G401 (cell line): ENCODE measurements at places on chromosomes 12 and 14.

DNA sequence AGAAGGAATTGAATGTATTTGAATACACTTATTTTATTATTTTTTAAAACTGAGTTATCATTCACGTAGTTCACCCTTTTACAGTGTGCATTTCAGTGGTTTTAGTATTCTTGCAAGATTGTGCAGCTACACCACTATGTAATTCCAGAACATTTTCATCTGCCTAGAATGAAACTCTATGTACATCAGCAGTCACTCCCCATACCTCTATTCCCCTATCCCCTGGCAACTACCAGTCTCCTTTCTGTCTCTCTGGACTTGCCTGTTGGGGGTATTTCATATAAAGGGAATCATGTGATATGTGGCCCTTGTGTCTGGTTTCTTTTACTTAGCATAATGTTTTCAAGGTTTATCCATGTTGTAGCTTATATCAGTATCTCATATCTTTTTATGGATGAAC is 96.8 kb downstream of the BORCS5 start:
- no peak for DNase-seq

DNA sequence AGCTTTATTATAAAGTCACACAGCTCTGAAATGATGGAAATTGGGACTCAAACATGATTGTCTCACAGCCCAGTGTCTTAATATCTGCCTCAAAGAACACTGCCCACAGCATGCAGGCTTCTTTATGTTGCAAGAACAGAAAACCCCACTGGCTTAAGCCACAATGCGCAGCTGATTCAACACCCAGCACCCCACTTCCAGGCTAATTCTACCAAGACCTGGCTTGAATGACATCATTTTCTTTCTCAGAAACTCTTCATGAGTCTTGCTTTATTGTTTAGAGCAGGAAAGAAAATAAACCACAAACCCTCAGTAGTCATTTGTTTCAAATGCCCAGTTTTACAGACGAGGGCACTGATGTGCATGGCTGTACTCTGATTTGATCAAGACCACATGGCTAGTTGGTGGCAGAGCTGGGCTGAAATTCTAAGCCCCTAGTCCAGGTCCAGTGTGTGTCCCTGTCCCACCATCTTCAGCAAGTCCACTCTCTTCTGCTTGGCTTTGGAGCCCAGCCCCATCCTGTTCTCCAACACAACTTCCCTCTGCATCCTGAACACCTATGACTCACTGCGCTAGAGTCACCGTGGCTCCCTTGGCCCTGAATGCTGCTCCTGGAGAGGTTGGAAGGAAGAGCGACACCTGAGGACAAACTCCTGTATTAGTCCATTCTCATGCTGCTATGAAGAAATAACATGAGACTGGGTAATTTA is 50.3 kb upstream of the SRSF5 start:
- DNase-seq = peak; percentile 63

DNA sequence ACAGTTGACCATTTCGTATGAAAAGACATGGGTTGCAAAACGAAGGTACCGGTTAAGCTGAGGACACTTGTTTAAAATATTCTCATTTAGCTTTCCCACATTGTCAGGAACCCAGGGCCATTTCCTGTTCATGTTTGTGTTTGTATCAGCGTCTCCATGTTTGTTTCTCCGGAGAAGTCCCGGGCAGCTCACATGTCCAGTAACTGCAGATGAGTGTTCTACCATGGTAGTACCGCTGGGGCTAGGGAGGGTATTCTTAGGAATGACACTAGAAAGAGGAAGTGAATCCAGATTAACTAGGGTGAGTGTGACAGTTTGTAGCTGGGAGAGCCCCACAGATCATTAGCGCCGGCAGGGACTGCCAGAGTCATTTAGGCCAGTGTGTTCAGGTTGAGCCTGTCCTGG is 50.0 kb upstream of the EVL start:
- DNase-seq = no peak

- no peak for DNase-seq
Observed at GRCh38 chr12:46808955-46809697, 16.7 kb downstream of the SLC38A4 start.

GRCh38 chr12:26226629-26227360 is 31.4 kb downstream of the SSPN start:
- DNase-seq = peak; percentile 86

DNA sequence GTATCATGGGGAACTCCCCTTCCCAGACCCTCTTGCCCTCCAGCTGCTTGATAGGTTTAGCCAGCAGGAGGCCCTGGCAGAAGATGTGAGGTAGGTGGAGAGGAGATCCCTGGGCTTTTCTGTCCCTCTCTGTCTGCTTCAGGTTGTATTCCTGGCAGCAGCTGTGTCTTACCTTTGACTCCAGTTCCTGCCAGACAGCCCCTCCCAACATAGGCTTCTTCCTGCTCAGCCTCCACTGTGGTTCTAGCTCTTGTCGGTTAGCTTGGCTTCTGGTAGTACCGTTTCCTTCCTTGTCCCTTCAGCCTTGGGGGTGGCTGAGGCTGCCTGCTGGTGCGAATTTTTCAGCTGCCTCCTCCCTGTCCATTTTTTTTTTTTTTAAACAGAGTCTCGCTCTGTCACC is 215.7 kb upstream of the CRY1 start:
- DNase-seq = no peak

- DNase-seq = no peak
Observed at GRCh38 chr14:20564501-20564997, 3.7 kb upstream of the RNASE9 start.

DNA sequence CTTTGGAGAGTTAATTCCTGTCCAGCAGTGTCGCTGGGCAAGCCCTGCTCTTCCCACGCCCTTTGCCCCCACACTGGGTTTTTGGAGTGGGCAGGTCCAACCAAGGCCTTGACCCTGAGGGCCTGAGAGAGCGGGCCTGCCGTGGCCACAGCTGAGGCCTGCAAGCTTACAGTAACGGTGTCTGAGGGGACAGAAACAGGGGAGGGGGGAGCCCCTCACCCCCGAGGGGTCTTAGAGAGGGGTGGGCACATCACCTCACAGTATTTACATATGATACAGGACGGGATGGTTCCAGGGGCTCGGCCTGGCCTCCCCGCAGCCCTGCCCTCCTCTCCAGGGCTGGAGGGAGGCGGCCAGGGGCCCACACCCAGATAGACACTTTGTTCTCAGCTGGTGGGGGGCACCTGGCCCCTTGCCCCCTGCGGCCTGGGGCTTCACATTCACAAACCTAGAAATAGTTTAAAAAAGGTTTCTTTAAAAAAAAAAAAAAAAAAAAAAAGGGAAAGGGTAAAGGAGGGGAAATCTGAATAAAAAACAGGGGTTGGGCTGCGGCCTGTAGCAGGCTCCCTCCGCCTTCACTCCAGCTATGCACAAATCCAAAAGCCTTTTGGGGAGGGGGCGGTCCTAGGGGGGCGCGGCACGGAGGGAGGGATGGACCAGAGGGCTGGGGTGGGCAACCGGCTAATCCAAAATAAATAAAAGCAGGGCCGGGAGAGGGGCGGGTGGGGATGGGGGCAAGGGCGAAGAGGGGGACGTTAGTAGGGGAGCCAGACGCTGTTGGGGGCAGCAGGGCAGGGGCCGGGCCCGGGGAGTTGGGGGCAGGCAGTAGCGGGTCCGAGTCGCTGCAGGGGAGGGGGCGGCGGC is 14.8 kb upstream of the PLA2G1B start:
- no peak for DNase-seq

- no peak for DNase-seq
Observed at GRCh38 chr12:76399040-76399439, 50.8 kb upstream of the BBS10 start.

DNA sequence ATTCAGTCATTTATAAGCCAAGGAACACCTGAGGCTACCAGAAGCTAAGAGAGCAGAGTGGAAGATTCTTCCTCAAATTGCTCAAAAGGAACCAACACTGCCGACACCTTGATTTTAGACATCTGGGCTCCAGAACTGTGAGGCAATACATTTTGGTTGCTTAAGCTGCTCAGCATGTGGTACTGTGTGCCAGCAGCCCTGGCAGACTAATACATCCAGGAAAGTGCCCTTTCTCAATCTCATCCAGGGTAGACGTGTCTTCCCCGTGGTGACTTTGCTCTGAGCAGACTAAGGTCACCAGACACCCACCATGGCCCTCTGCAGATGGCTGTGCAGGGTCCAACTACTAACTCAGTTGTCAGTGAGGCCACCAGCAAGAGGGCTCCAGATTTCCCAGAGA is 122.8 kb downstream of the VRK1 start:
- no peak for DNase-seq

DNA sequence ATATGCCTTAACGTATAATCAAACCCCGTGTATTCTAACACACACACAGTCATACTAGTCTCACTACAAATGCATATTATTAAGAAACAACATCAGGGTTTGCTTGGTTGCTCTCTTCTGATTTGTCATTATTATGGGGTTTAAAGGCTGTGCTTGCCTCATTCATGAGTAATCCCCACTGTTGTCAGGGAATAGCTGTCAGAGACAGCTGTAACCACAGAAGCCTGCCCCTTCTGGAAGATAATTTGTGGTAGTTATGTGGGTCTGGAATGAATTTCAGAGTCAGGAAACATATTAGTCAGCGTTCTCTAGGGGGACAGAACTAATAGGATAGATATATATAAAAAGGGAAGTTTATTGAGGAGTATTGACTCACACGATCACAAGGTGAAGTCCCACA is 456.9 kb upstream of the TMEM132C start:
- no peak for DNase-seq

DNA sequence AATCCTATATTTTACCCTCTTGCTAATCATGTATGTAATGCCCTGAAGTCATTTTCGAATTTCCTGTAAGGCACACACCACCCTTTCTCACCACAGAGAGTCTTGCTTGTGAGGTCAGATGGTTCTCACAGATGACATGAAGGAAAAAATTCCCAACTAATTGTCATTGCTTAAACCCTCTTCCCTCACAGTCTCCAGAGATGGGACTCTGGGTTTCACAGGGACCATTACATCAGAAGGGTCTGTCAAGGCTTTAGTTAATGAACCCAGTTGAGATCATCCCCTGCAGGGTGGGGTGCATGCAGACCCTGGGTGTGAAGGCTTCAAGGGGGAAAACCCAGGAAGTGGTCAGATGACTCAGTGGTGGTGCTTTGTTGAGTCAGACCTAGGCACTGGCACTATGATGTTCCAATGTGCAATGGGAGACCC is 229.6 kb downstream of the BCAT1 start:
- DNase-seq = no peak

DNA sequence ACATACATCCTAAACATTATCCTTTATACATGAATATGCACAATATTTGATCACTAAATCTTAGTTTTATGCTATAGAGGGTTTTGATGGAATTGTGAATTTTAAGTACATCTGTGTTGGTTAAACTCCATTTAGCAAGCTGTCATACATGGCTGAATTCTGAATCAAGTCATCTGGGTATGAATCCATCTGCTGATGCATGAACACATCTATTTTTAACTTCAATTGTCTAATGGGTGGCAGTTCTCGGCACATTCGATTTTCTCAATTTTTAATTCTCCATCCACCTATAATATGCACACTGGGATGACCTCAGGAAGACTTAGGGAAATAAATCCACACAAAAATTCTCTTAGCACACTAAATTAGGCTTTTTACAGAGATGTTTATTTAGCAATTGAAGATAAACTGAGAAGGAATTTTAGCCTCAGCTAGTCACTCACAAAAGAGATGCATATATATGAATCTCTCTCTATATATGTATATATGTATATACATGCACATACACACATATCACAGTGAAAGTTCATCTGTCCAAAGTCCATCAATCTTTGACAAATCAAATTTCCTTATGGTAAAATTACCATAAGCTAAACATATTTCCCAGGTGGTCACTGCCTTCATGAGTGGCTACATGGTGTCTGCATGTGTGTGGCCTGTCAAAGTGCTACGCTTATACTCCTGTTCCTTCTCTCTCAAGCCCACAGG is 44.5 kb upstream of the VPS33A start:
- peak; percentile 56 for DNase-seq

DNA sequence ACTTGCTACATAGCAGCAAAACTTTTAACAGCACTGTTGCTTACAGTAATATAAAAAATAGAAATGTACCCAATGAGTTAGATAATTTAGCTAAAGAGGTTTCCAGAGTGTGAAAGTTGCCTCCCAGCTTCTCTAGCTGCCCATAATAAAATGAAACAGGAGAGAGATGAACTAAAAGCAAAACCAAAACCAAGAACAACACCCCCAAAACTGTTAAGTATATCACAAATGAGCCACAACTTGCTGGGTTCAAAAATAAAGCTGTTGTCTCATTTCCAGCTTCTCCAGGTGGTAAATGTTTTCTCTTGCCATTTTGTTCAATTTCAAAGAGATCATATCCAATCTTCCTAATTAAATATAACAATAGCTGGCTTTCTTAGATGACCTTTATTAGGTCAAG is 614.0 kb downstream of the ETNK1 start:
- no peak for DNase-seq

DNA sequence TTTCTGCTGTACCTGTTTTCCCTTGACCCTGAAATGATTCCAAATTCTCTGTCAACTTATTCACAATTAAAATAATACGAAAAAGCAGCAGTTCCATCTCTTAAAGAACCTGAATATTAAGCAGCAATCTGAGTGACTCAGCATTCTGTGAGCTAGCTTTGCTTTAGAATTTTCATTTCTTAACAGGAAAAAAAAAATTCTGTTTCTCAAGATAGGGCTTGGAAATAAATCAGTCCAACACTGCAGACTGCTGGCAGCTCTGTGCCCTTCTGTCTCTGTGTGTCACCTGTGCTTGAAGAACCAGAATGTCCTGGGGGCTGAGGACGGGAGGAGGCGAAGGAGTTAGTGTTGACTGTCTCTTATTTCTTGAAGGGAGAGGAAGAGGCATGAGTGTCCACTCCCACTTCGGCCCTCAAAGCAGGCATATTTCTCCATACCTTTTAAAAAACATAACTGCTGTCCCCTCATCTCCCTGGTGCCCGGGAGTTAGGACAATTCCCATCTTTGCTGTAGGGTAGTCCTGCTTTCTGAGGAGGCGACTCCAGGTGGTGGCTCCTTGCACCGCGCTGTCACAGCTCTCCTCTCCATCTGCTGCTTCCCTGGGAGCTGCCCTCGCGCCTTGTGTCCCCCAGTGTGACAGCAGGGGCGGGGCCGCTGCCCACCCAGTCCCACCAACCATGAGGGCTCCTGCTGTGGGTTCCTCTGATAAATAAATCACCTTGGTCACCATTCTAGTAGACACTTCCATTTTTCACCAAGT is 203.1 kb downstream of the CALM1 start:
- peak; percentile 90 for DNase-seq

DNA sequence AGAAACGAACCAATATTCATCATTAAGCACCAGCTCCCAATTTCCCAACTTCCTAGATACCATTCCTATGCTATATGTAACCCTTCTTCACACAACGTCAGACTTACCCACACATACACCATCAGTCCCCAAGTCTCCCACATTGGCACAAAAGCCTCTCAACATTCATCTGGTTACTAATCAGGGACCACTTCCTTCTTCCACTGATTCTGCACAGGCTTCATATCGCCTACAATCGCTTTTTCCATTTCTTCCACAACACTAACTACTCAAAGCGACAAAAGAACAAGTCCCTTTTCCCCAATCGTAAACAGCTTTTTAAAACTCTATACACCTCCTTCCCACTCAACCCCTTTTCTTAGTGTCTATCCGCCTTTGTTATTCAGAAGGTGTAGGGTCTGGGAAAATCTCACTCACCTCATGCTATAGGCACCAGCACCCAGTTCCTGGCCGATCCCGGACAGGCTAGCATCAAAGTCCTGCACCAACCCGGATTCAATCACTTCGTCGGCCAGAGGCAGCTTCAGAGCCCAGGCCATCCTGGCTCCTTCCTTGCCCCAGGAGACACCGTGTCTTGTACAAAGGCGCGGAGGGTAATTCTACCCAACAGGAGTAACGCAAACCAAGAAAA is 936 bp downstream of the TFCP2 start:
- DNase-seq = peak; percentile 54
